ENCODE measurements at places on chromosomes 7 and 10. TPM values are rescaled to one million over a fixed set of nuclear protein-coding genes. Genes with fewer than 3 reads are reported as not detected.

DNA sequence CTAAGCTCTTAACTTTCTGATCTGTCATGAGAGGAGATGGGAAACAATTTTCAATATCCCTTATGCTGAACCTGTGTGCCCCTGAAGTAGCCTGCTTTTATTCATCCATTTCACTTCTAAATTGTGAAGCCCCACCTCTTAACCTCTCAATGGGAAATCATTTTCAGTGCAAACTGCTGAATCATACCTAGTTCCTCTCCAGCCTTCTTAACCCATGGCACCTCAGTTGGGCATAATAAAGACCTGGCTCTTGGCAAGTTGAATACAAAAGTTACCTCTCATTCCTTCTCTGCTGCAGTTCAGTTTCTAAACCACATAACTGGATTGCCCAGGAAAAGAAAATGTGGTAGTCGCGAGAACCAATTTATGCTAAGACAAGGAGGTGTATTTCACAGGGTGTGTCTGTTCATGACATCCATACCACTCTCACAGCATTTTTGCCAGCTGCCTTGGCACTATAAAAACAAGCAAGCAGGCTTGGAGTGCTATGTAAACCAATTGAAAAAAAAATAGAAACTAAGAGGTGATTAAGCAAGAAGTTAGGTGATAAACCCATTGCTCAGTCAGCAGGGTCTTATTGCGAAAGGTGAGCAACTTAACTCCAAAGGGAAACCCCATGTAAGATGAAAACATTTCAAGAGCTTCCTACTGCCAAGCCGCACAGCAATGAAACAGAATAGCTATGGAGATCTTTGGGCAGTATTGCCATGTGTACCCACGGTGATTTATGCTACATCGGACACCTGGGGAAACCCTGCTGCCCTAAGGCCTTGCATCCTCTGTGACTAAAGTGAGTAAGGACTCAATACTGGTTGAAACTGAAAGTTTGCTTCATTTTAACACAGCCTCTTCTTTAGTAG, 57.0 kb upstream of the DKK1 start:
- DNase-seq = no peak

UNCX gene
- 0.30 TPM for total RNA-seq

GRCh38 chr7:12504149-12504548, 66.4 kb upstream of the SCIN start:
- no peak for DNase-seq

DNA sequence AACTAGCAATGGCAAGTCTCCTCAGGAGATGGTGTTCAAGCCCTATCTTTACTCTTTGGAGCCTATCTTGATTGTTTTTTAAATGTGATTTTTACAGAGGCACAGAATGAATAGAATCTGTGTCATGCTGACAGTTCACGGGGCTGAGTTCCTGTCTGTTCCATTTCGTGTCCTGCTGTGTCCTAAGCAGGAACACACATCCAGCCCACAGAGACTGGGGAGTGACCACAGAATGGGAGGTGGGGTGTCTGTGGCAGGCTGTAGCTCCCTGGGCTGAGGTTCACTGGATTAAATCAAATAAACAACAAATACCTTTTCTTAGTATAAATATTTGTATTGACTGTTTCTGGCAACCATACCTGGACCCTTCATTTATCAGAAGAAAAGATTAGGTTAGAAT, 73.4 kb upstream of the CARD11 start:
- no peak for DNase-seq

DNA sequence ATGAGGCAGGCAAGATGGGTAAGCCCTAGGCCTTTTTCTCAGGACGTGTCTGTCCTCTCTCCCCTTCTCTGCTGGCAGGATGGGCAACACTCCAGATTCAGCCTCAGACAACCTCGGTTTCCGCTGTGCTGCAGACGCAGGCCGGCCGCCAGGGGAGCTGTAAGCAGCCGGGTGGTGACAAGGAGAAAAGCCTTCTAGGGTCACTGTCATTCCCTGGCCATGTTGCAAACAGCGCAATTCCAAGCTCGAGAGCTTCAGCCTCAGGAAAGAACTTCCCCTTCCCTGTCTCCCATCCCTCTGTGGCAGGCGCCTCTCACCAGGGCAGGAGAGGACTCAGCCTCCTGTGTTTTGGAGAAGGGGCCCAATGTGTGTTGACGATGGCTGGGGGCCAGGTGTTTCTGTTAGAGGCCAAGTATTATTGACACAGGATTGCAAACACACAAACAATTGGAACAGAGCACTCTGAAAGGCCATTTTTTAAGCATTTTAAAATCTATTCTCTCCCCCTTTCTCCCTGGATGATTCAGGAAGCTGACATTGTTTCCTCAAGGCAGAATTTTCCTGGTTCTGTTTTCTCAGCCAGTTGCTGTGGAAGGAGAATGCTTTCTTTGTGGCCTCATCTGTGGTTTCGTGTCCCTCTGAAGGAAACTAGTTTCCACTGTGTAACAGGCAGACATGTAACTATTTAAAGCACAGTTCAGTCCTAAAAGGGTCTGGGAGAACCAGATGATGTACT, 13.1 kb downstream of the PHKG1 start:
- no peak for DNase-seq

CFAP58 gene
- 0.08 TPM for total RNA-seq

DNA sequence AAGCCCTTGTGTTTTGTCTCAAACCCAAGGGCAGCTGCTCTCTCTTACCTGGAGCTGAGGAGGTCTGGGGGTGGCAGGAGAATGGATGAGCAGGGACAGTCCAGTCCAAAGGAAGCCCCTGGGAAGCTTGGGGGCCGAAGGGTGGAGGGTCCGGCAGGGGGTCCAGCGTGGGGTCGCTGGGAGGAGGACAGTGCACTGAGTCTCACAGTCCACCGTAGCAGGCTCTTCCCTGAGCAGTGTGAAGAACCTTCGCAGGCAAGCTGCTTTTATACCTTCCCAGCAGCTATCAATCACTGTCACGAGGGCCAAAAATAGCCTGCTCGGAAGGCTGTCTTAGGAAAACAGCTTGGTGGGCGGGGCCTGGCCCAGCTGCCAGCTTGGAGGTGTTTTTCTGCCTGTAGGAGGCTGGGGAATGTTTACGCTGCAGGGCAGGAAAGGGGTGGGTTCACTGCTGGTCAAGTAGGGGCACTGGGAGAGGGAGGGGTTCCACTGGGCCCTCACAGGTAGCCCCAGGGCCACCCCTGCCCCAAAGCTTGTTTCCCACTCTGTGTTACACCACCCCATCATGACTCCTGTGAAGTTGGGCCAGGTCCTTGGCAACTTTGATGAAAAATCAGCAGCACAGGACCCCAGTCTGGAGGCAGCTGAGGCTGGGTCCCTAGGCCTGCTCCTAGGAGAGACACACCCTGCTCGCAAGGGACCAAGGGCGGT, at the start of gene DEPP1:
DEPP1 (minus strand) TSS at position 240 of the 711 bp plus-strand sequence. CDS start 779 bp downstream, outside the sequence.
- DNase-seq = peak; percentile 77

EGR2 gene
- total RNA-seq = 1.3 TPM

GRCh38 chr10:33391611-33392465, 57.4 kb upstream of the NRP1 start:
- DNase-seq = no peak

- DNase-seq = peak; percentile 96
These were observed 2.0 kb upstream of the TNRC18 start for GRCh38 chr7:5425507-5426225.

DNA sequence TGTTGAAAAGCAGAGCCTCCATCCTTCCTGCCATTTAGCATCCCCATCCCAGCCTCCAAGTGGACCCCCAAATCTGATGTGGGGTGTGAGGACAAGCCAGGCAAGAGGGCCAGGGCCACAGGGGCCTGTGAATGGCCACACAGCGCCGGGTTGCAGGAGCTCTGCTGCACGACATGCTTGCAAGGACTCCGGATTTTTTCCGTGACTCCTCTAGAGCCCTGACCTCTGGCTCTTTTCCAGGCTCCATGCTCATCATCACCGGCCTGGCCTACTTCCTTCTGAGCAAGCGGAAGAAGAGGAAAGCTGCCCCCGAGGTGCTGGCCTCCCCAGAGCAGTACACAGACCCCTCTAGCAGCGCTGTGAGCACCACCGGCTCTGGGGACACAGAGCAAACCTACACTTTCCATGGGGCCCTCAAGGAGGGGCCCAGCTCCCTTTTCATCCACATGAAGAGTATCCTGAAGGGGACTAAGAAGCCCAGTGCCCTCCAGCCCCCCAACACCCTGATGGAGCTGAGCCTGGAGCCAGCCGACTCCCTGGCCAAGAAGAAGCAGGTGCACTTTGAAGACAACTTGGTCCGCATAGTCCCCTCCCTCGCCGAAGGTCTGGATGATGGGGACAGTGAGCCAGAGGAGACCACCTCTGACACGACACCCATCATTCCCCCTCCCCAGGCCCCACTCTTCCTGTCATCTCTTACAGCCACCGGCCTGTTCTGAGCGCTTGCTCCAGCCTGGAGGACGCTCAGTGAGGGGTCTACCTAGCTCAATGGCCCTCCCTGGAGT, 23.5 kb downstream of the TMEM72 start:
- no peak for DNase-seq

GRCh38 chr10:20265146-20265545, 448.9 kb downstream of the PLXDC2 start:
- DNase-seq = no peak

OR6V1 gene
- not detected for total RNA-seq

DNA sequence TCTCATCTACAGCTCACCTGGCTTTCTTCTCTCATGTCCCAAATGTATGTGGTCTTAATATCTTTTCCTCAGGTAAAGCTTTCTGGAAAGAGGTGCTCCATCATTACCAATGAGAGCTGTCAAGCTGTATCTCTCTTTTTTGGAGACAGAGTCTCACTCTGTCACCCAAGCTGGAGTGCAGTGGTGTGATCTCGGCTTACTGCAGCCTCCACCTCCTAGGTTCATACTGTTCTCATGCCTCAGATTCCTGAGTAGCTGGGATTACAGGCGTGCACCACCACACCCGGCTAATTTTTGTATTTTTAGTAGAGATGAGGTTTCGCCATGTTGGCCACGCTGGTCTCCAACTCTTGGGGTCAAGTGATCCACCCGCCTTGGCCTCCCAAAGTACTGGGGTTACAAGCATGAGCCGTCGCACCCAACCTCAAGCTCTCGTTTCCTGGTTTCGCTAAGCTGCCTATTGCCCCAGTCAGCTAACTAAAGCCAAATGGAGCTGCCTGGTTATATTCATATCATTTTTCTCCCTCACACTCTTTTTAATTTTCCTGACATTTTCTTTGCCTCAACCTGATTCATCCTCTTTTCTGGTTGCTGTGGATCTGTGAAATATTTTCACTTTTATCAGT, 60.5 kb downstream of the SUFU start:
- DNase-seq = no peak

Data from SJCRH30 (cell line).